Activated effector memory CD4-positive, alpha-beta T cell treated with Interleukin-2 at 50 U/mL for 16 hours (primary cell): ENCODE measurements at places on chromosomes 4 and X.

DNA sequence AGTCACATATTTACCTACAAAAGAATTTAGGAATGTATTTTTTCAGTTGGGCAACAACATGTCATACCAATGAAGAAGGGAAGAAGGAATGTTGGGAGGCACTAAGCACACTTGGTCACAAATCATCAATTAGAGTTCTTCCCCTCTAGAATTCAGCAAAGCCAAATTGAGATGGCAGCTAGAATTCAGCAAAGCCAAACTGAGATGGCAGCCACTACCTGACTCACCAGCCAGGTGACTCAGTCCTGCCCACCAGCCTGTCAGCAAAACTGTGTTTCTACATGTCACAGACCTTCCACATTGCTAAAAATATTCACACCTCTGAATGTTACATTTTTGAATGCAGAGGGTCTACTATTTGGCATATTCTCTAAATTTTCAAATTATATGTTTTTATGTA, 63.2 kb upstream of the NOCT start:
- DNase-seq, result no peak

DNA sequence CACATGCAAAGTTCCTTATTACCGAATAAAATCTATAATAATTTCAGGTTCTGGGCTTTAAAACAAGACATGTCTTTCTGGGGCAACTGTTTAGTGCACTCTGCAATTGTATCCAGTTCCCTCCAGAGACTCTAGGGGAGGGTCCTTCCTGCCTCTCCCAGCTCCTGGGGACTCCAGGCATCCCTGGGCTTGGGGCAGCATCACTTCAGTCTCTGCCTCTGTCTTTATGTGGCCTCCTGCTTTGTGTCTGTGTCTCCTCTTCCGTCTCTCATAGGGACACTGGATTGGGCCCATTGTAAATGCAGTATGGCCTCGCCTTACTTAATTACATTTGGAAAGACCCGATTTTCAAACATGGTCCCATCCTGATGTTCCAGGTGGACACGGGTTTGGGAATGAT, 10.9 kb upstream of the ASMTL start:
- no peak for DNase-seq

- no peak for DNase-seq
Observed at GRCh38 chr4:89704651-89705395, 132.1 kb downstream of the SNCA start.

GRCh38 chrX:65522739-65523372, 11.7 kb downstream of the LAS1L start:
- DNase-seq, result no peak

DNA sequence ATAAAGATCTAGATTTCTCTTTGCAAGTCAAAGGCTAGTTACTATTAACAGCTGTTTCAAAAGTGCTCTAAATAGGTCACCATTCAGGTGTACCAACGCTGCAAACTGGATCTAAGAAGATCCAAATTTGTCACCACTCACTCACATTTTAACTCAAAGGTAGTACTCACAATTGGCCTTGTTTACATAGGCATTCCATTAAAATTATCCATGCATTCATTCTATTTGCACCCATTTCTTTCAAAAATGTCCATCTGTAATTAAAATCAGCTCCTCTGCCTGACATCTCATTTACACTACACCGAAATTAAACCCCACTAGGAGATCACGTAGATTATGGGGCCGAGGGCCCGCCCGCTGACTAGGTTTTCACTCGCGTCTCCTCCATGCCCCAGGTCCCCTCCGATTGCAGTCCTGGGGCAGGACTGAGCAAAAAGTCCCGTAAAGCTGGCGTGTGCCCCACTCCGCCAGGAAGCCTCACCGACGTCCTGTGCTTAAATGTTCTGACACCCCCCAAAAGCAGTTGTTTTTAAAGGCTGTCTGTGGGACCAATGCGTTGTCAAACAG, 1.3 kb upstream of the ING2 start:
- DNase-seq, result no peak

DNA sequence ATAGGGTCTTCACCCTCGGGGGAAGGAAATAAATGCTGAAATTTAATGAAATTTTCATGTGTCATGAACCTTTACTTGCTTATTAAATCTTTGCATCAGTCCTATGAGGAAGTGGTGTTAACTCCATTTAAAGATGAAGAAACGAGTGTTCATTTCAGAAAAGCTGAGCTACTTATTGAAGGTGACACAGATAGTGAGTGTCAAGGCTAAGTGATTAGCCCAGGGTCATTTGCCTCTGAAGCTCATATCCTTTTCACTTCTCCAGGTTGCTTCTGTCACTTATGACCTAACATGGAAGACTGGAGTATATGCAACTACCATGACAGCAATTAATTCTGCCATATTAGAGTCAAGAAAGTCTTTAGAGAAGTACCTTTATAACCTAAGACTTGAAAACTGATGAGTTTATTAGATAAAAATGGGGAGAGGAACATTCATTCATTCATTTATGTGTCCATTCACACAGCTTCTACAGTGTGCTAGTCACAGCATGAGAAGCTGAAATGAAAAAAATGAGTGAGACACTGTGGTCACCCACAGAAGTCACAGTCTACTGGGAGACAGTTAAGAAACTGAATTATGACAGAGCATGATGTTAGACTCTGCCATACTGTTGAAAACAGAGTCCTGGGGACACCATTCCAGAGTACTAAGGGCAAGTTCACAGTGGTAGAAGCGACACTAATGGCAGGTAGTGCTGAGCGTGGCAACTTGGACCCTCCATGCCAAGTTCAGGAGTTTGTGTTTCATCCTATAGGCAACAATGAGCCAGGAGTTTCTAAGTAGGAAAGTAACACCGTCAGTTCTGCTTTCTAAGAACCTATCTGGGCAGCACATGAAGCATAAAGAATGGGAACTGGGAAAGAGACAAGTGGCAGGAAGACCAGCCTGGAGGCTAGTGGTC, 21.3 kb downstream of the ALPK1 start:
- no peak for DNase-seq

GRCh38 chr4:8502836-8503585, 62.4 kb downstream of the TRMT44 start:
- no peak for DNase-seq

DNA sequence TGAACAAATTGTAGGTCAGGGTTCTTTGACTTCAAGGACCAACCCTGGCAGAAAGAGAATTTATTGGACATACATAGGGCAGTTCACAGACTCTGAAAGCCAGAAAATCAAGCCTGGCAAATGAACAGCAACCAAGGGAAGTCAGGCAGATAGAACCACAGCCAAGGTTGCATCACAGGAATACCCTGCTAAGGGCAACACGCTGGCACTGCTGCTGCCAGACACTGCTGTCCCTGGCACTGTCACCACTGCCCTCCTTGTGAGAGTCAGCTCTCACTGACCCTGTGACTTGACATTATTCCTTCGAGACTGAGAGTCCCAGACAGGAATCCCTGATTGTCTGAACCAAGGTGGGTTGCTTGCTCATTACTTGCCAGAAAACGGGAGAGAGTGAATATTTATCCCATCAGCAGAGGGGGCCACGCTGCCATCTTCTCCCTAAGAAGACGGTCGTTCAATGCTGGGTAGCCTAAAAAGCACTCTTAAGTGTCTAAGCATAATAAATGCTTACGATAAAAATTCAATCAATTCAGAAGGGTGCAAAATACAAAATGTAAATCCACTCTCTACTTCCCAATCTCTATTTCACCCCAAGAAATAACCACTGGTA, 23.2 kb upstream of the PTTG2 start:
- DNase-seq, result no peak

- DNase-seq, result no peak
Observed at GRCh38 chr4:108146819-108147218, 21.9 kb downstream of the LEF1 start.

DNA sequence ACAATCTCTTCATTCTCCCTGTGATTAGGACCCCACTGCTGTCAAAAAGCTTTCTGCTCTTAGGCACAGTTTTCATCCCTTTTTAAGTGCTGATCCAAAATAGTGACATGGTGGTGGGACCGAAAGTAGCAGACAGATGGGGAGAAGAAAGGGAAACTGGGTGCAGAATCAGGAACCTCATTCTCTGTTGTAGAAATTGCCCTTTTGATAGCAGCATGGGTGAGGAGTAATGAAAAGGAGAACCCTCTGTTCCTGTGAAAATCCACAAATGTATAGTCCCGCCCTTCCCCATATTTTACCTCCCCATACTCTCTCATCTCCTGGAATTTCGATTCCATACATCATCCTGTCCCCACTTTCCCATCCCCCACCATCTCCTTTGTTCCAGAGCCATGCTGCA, 126.5 kb downstream of the STIM2 start:
- no peak for DNase-seq

DNA sequence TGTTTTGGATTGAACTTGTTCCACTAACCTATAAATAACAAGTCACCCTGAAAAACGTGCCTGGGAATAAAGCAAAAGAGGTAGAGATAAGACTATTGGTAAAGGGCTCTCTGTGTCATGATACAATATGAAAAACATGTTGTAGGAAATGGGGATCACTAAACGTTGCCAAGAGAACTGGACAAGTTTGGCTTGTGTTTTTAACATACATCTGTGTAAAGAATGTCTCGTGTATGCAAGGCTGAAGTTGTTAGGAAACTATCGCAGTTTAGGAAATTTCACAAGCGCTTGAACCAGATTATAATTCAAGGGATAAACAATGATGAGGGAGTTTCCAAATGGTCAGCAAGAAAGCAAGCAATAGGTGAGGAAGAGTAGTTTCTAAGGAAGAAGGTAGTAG, 655.8 kb downstream of the PCDH7 start:
- no peak for DNase-seq

DNA sequence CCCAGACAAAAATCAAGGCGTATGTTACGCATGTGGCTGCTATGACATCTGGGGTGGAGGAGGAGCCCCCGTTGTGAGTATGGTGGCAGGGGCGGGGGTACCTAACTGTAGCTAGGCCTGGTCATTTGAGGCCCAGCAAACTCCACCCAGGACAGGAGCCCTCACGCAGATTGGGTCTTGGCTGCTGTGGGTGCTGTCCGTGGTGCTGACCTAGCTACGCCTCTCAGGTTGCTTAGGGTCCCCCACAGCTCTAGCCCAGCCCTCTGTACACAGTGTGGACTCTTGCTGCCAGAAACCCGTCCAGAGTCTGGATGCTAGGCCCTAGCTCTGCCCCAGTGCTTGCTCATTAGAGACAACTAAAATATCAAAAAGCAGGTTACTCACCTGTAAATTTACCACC, 146.7 kb upstream of the PSAPL1 start:
- no peak for DNase-seq

DNA sequence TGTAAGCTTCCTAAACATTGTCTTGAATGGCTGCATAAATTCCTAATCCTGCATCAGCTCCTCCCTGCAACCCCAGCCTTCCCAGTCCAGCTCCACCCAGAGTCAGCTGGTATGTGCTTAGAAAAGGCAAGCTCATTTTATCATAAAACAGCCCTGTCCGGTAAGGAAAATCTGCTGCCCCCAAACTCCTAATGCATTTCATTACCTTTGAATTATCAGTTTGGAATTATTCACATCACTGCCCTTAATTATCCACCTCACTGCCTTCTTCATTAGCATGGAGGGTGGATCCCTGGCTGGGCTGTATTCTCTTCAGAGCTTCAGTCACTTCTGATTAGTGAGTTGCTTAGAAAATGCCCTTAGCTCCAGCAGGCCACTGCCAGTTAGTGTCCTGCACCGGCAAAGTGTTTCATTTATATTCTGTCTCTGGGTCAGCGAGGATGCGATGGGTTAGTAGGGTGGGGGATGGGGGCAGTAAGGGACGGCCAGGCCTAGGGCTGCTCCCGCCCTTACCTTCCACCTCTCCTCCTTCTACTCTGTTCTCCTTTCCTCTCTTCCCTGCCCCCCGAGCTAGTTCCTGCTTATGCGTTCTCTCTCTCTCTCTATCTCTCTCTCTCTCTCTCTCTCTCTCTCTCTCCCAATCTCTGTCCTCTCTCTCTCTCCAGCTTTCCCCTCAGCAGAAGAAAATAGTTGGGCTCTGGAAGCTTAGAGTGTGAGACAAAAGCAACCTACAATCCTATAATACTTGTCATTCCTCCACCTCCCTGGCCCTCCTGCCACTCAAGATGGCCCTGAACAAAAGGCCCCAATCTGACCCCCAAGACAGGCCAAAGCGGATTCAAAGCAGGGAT, 174.8 kb upstream of the KLF3 start:
- DNase-seq, result no peak

DNA sequence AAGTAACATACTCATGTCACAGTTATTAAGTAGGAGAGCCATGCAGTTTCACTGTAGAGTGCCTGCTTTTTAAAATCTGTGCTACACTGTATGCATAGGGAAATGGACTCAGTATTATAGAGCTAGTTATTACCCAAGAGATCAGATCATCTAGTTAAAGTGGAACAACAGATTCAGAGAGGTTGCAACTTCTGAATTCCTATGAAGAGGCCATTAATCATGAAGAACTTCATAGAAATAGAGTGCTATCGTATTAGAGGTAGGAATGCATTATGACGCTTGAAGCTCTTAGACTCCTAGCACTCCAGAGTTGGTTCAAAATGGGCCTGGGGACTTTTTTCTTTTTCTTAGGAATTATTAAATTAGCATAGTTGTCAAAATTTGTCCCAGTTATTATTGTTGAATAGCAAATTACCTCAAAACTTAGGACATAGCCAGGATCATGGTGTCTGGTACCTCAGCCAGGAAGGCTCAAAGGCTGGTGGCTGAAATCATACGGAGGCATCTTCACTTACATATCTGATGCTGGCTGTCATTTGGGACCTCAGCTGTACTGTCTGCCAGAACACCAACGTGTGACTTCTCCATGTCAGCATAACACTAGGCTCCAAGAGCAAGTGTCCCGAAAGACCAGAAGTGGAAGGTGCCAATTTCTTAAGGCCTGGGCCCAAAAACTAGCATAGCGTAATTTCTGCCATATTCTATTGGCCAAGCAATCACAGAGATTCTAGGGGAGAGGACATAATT, 125.7 kb downstream of the STAG2 start:
- no peak for DNase-seq

DNA sequence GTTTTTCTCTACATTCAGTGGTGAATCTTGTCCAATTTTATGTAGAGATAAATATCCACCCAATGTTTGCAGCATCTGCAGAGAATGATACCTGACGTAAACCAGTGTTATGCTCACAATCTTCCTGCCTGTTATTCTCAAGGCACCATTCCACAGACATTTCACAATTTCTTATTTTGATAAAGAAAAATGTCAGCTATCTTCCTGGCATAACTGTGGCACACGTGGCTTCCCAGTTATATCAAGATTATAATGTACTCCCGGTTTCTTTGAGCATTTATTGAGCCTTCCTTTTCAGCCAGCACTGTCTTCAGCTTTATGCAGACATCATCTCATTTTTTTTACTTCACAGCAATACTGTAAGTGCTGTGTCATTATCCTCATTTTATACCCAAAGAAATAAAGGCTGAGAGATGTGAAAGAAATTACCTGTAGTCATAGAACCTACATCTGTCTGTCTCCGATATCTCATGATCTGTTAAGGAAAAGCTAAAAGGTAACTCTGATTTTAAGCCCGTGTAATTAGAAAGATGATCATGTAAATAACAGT, 1300.8 kb upstream of the TENM3 start:
- no peak for DNase-seq

GRCh38 chr4:152255437-152255836, 280.5 kb downstream of the FBXW7 start:
- DNase-seq, result peak; percentile 65
